ENCODE measurements at places on chromosomes 1 and 21. TPM values are rescaled to one million over a fixed set of nuclear protein-coding genes. Genes with fewer than 3 reads are reported as not detected.

- H3K27ac ChIP-seq = no peak overlapping the region
- no peaks in the 10 kb centered on the region for H3K4me1 ChIP-seq
- no peaks in the 10 kb centered on the region for H3K36me3 ChIP-seq
- H3K4me3 ChIP-seq = no peak overlapping the region
- H3K27me3 ChIP-seq = no peaks in the 10 kb centered on the region
These were observed 175.8 kb downstream of the TYW3 start for GRCh38 chr1:74908797-74909196.

DNA sequence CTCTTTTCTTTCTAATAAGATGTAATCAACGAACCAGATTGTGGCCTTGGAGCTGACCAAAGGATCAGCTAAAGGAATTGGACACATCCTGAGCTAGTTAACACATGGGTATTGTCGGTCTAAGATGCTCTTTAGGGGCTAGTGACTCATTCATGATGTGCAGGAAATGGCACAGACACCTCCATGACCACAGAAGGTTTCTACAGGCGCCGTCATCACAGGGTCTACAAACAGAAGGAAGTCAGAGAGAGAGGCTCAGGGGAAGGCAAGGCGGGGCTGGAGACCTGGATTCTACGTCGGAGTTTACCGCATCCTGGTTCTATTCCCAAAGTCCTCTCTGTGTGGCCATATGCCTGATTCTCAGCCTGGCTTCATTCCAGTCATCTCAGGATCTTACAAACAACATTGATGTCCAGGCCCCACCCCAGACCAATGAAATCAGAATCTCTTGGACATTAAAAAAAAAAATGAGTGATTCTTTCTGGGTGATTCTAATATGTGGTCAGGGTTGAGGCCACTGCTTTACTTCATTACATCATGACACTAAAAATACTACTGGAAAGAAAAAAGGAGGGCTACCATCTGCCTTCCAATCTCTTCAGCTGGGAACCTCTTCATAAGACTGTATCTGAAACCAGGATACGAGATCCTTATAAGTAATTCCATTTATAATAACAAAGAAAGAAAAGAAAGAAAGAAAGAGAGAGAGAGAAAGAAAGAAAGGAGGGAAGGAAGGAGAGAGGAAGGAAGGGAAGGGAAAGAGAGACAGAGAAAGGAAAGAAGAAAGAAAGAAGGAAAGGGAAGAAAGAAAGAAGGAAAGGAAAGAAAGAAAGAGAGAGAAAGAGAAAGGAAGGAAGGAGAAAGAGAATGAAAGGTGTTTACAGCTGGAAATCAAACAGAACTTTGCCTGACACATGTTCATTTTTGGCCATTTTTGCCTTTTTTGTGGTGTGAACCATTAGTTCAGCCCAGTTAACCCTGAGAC is 11.6 kb upstream of the KCNJ15 start:
- H3K36me3 ChIP-seq = no peaks in the 10 kb centered on the region
- H3K27ac ChIP-seq = no peak overlapping the region
- DNase-seq = no peak

- H3K36me3 ChIP-seq = no peaks in the 10 kb centered on the region
- peaks cover 8% of the 10 kb centered on the region for H3K4me1 ChIP-seq
- no peak overlapping the region for H3K27ac ChIP-seq
- DNase-seq = no peak
These were observed 44.9 kb downstream of the RAB3GAP2 start for GRCh38 chr1:220227393-220227792.

DNA sequence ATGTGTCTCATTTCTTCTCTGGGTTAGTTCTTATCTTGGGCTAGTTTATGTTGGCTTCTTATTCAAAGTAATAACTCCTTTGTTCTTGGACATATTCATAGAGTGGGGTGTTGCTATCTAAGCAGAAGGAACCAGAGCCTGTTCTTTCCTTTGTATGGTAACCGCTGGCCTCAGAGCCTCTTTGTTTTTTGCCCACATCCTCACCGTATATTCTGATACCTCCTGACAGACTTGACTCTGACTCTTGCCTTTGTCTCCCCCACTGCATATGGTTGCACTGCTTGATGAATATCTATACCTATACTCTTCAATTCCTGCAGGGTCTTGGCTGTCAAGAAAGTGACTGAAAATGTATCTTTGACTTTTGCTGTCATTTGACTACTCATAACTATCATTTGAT is 10.2 kb downstream of the FLG2 start:
- no peak overlapping the region for H3K27ac ChIP-seq
- H3K4me1 ChIP-seq = no peaks in the 10 kb centered on the region
- H3K27me3 ChIP-seq = no peaks in the 10 kb centered on the region
- no peak for DNase-seq

GRCh38 chr21:14499316-14499715 is 46.8 kb downstream of the SAMSN1 start:
- H3K4me3 ChIP-seq = no peak overlapping the region
- no peaks in the 10 kb centered on the region for H3K27me3 ChIP-seq

GJA4 gene
- 22.7 TPM for total RNA-seq

DNA sequence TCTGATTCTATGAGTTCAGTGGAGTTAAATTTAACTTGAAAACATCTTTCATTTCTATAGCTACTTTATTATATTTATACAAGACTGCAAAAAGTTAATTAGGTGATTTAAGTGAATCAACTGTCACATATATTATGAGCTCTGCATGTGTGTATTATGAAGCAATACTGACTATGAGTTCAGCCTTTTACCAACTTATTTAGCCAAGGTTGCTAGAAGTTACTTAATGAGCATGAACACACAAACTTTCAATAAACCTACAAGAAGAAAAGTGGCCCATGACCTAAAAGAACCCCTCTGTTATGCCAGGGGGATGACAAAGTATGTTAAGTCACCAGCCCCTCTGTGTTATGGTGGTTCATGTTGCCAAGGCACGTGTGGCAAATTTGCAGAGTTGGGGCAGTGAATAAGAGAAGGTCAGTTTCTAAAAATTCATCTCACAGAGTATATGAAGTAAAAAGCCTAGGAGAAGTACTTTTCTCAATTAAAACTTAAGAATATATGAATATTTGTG is 86.7 kb upstream of the LYPLAL1 start:
- DNase-seq = no peak
- H3K27ac ChIP-seq = no peak overlapping the region
- H3K4me3 ChIP-seq = no peak overlapping the region
- no peaks in the 10 kb centered on the region for H3K4me1 ChIP-seq
- no peaks in the 10 kb centered on the region for H3K27me3 ChIP-seq

All from thyroid gland (tissue), 4 donors.